Memory B cell (primary cell): ENCODE measurements at places on chromosomes 7 and 10.

- no peak for DNase-seq
Measured at GRCh38 chr7:26127411-26127810, 24.6 kb upstream of the NFE2L3 start.

DNA sequence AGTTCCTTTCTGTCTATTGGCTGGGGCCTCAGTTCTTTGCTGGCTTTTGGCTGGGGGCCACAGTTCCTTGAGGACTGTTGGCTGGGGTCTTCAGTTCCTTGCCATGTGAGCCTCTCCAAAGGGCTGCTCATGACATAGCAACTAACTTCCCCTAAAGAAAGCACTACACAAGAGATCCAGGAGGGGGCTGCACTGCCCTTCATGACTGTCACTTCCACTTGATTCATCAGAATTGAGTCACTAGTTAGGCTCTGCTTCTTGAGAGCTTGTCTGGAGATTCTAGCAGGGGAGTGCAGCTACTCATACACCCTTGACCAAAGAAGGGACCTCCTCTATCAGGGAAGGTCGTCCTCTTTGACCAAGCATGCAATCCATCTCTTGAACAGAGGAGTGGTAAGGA lies 38.0 kb upstream of the MKX start:
- no peak for DNase-seq

DNA sequence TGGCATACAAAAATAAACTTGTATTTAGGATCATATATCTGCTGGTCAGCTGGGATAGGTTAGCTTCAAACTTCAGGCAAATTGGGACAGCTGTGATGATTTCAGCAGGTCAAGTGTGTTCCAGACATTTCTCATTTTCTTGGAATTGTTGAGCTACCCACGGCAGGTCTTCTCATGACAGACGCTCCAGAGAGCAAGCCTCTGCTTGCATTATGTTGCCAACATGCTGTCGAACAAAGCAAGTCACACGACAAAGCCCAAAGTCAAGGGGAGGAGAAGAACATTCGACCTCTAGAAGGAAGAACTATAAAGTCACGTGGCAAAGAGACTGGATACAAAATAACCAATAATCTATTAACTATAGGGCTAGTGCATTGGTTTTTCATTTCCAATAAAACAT lies 103.5 kb downstream of the RAB18 start:
- no peak for DNase-seq

DNA sequence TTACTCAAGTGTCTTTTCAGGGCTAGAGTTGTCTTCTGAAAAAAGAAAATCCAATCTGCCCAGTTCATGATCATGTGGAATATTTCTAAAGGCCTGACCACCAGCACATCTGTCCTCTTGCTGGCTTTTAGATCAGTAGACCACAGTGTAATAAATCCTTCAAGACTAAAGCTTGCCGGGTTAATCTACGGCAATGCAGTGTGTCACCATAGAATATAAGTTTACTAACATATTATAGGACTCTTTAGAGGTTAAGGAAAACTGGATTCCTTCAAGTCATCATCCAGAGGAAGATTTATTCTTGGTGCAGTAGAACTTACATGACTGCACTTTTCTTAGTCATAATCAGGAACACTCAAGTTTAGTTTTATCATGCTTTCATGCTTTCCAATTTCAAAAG lies 349.5 kb downstream of the SEMA3D start:
- no peak for DNase-seq

DNA sequence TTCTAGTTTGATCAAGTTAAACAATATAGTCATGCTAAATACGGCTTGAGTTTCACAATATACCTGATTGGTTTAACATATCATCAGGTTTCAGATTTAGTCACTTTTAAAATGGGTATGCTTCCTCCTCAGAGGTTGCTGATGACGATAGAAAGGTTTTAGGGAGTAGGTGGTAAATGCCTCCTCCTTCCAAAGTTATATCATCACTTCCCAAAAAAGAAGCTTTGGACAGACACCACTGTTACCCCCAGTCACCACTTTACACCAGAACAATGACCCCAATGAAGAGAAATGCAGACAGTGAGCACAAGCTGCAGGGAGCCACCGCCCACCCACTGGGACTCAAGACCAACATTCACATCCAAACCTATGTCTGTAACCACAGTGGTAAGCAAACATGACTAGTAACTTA lies 244.6 kb downstream of the SORCS1 start:
- DNase-seq = no peak

DNA sequence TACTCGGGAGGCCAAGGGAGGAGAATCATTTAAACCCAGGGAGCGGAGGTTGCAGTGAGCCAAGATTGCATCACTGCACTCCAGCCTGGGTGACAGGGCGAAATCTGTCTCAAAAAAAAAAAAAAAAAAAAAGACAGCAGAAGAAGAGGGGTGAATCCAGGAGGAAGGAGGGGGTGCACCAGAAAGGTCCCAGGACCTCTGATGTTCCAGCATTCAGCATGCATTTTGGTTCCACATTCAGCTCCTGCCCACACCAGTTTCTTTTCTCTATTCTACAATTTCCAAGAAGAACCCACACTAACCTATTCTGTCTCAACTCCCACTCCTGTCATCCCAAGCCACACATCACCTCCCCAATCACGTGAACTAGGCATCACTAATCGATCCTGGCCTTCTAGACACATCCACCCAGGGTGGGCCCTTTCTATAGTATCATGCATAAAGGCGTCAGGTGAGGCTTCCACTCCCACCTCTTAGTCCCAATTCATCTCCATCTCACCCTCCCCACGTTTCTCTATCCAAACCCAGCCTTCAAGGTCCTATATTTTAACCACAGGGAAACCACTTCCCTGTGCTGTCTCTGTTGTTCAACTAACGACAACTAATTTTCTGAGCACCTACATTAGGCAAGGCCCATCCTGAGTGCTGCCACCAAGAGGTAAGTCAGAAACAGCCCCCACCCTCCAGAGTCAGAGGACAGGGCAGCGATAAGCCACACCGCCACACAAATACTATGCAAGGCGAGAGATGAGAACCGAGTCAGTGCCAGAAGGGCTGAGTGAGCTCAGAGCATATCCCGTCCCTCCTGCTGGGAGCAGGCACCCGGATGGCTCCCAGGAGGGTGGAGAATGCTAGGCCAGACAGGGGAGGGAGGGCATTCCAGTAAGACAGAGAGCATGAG lies 2.2 kb downstream of the ANXA11 start:
- peak; percentile 43 for DNase-seq

- no peak for DNase-seq
Measured at GRCh38 chr7:1501487-1502270, 2.5 kb downstream of the INTS1 start.

- DNase-seq = no peak
Measured at GRCh38 chr10:115974351-115974750, 298.7 kb downstream of the GFRA1 start.

- DNase-seq = no peak
Measured at GRCh38 chr10:97939446-97939990, 89.9 kb downstream of the GOLGA7B start.

DNA sequence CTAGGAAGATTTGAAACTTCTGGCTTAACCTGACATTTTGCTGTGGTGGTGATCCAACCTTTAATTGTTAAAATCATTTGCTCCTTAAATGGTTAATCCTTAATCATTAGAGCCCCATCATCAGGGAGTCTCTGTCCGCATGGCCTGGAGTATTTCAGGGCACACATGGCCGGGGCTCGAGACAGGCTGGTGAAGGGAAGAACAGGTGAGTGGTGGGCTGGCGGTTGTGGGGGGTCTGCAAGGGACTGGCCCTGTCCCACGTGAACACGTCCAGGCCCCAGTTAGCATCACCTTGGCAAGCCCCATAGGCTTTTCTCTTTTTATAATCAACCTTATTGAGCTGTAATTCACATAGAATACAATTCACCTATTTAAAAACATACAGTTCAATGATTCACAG lies 109.5 kb downstream of the DNAJB6 start:
- DNase-seq = no peak

- DNase-seq = no peak
Measured at GRCh38 chr10:112957640-112958092, 7.6 kb downstream of the TCF7L2 start.
